ENCODE measurements at places on chromosomes 4 and X.

DNA sequence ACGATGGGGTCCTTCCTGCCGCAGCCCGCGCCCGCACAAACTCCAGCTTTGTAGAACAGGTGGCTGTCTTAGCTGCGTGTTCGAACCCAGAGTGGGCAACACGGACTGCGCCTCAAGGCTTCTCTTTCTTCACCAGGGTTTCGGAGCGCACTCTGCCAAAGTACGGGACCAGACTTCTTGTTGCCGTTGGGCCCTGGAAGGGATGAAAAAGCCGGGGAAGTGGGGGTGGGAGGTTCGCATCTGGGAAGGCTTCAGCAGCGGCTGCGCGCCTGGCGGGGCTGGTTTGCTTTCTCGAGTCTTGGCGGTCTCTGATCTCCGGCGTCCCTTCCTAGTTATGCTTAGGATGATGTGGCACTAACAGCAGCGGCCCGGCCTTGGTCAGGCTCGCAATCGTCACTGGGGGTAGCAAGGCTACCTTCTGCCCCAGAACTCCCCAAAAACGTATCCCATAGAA, 673 bp downstream of the PARM1 start:
- no peak for DNase-seq

DNA sequence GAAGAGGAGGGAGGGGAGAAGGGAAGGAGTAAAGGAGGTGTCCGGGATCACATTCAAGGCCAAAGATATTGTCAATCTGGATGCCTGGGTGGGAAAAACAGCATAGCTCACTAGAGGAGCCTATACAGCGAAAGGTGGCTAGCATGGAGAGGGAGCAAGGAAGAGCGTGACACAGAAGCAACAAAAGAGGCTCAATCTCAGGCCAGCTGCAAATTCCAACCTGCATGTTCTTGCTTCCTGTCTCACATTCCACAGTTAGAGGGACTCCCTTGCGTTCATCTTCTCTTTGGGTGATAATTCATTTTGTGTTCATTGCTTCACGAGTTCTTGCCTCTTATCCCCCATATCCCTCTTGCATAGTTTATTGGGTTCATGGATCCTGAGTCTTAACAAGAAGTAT, 3.0 kb upstream of the CLNK start:
- DNase-seq, result no peak

DNA sequence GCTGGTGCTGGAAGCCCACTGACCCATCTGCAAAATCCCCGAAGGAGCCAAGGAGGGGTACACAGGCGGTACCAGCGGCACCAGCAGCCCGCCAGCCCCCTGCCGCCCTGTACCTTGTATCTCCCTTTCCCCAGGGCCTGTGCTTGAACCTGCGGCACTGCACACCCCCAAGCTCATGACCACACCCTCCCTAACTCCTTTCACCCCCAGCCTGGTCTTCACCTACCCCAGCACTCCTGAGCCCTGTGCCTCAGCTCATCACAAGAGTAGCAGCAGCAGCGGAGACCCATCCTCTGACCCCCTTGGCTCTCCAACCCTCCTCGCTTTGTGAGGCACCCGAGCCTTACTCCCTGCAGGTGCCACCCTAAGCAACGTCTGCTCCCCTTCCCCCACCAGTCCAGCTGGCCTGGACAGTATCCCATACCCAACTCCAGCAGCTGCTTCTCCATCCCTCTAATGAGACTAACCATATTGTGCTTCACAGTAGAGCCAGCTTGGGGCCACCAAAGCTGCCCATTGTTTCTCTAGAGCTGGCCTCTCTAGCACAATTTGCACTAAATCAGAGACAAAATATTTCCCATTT, 94.9 kb downstream of the LARP1B start:
- no peak for DNase-seq

DNA sequence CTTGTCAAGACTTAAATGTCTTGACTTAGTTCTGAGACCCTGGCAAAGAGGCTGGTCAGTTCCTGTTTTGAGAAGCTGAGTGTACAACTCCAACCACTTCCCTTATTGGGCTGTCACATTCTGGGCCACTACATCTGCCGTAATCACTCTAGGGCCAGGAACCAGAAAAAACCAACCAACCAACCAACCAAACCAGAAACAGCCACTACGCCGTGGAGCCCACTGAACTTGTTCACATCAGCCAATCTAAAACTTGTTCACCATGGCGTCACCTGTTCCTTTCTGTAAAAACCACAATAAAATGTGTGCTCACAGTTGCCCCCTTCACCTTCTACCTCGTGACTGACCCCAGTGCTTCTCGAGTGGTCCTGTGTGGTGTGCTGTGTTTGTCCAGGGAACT, 107.3 kb downstream of the JADE1 start:
- peak; percentile 42 for DNase-seq

GRCh38 chr4:120703908-120704307, 218.6 kb downstream of the PRDM5 start:
- DNase-seq, result no peak

GRCh38 chr4:126431049-126431448, 1116.3 kb downstream of the FAT4 start:
- DNase-seq, result no peak

DNA sequence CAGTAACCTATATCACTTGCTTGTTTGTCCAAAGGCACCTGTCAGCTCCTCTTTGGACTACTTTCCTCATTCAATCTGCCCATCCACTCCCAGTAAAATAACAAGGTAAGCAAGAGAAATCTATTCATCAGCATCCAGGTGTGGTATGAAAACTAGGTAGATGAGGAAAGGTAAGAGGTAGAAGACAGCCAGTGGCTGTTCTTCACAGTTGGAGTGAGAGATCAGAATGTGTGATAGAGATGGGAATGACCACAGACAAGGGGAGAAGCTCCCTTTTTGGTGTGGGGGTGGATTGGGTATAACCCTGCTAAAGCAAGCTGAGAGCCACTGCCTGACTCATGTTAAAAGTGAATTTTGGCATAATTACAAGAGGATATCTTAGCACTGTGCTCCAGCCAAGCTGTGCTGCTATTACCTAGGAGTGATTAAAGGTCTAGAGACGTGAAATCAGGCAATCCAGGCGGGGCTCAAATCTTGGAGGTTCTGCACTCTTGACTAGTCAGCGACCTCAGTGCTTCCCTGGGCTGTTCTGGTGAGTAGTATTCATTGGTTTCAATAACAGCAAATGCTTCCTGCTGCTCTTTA, 28.1 kb upstream of the RASL11B start:
- DNase-seq, result no peak

GRCh38 chrX:9420275-9421265, 44.3 kb upstream of the TBL1X start:
- DNase-seq, result no peak

DNA sequence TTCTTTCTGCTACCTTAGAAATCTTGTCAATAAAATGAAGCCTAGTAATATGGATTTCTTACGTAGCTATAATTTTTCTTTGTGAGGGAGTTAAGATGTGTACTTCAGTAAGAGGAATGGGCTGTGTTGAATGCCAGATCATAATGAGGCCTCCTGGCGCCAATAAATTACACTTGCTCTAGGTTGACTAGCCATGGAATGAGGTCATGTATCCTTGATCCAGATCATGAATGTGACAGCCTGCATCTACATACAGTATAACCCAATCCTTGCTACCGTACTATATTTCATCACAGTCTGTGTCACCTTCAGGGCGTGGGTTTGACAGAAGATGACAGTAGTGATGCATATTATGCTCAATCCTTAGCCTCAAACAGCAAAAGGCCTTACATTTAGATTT, 36.2 kb downstream of the NHS start:
- DNase-seq, result no peak

GRCh38 chr4:25632135-25632534, 23.5 kb upstream of the SLC34A2 start:
- no peak for DNase-seq

- no peak for DNase-seq
These were observed 14.5 kb downstream of the TBCK start for GRCh38 chr4:106301393-106302061.

- DNase-seq, result no peak
These were observed 138.0 kb upstream of the FAM9B start for GRCh38 chrX:9171841-9172463.

- no peak for DNase-seq
These were observed 112.2 kb downstream of the AGTR2 start for GRCh38 chrX:116282751-116283150.

DNA sequence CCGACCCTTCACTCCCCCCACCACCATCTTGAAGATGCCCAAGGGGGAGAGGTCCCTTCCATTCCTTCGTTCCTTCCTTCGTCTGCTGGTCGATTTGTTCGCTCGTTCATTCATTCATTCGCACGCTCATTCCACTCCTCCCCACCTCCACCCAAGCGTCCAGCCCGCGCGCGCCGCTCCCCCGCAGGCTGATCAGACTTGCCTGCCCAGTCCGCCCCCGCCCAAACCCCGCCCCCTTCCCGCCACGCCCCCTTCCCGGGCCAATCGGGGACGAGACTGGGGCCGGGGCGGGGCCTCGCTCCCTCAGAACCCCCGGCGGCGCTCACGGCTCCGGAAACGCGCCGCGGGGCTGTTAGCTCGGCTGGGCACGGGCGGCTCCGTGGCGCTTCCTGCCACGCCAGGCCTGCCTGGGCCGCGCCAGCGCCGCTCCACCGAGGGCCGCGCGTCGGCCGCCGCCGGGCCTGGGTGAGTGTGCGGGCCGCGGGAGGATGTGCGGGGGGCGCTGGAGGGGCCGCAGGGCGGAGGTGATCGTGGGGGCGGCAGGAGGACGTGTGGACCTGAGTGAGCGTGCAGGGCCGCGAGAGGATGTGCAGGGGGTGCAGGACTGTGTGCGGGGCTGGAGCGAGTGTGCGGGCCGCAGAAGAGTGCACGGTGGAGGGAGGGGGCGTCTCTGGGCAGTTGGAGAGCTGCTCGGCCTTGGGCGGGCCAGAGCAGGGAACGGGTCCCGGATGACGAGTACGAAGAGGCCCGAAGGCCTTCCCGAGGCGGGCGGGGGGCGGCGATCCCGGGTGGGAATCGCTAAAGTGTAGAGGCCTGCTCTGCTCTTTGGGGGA, at the start of gene ZNF275:
ZNF275 (plus strand) TSS at position 333 of the 833 bp plus-strand sequence. CDS start 2,527 bp downstream, outside the sequence.
- peak; percentile 23 for DNase-seq

DNA sequence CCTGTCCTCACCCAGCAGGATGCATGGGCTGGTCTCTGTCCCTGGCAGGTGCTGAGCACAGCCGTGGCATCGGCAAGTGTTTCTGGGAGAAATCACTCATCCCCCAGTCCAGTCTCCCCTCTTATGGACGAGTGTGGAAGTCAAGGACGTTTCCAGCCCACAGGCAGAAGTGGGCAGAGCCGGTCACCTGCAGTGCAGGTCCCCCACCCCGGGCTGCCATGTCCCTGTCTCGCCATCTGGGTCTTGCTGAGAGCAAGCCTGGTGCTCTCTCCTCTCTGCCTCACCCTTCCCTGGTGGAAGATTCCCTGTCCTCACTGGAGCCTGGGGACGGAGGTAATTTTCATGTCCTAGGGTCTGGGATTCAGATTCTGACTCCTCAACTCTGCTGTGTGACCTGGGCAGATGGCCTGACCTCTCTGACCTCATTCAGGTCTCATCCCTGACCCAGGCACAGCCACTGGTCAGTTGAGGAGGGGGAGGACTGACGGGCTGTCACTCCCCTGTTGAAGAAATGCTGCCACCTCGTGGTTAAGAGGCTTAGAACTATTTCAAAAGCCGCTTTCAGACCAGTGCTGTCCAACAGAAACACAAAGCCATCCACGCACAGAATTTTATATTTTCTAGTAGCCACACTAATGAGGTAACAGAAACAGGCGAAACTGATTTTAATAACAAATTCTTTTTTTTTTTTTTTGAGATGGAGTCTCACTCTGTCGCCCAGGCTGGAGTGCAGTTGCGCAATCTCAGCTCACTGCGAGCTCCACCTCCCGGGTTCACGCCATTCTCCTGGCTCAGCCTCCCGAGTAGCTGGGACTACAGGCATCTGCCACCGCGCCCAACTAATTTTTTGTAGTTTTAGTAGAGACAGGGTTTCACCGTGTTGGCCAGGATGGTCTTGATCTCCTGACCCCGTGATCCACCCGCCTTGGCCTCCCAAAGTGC, 1.8 kb downstream of the CPZ start:
- DNase-seq, result peak; percentile 10

DNA sequence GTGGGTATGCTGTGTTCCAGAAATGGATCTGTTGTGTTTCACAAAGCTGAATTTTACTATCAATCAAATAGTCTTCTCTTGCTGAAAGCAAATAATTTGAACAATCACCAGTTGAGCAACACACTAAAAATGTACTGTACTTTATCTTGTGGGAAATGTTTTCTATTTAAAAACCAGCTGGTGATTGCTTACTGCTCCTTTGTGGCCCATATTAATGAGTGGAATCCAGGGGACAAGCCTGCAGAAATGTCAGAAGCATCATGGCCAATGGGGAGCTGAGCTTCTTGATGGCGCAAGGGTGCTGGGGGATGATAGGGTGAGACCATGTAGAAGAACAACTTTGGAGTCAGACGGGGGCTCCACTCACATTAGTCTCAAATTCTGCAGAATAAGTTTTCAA, 346.2 kb downstream of the ARHGAP10 start:
- no peak for DNase-seq

- DNase-seq, result no peak
These were observed 171.6 kb upstream of the MAP3K15 start for GRCh38 chrX:19686876-19687275.

GRCh38 chrX:3711331-3711917, 2.0 kb downstream of the PRKX start:
- no peak for DNase-seq

DNA sequence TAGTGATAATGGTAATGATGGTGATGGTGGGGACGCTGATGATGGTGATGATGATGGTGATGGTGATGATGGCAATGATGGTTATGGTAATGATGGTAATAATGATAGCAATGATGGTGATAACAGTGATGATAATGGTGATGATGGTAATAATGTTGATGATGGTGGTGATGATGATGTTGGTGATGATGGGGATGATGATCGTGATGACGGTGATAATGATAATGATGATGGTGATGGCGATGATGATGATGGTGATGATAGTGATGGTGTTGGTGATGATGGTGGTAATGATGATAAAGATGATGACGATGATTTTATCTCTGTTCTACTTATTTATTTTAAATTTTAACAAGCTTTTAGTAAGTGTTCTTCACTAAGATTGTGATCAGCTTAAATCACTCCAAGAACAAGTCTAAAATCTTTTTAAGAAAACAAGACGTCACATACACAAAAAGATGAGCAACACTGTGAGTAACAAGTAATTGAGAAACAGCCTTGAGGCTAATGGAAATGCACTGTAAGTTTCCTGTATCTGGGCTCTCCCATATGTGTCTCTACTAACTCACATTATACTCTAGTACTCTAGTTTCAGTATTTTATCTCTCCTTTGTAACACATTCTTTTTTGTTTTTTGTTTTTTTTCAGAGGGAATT, 480.2 kb upstream of the PRKX start:
- no peak for DNase-seq

DNA sequence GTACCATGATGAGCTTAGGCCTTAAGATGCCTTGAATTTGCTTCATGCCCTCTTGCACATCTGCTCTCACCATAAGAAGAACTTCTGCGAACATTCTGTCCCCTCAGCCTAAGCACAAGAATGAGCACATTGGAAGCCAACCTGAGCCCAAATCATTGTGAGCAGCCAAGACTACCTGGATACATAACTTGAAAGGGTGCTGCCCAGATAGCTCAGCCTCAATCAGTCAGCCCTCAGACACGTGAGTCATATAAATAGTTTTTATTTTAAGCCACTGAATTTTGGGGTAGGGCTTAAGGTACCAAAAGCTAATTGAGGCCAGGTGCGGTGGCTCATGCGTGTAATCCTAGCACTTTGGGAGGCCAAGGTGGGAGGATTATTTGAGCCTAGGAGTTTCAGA, 27.5 kb upstream of the BBS12 start:
- no peak for DNase-seq

Data from hippocampal formation (tissue), 2 donors.